ENCODE measurements at places on chromosomes 6 and 20.
A peak's percentile ranks its signal among the peaks of the same experiment; 100 is the strongest.

GRCh38 chr6:33740204-33740608, 6.5 kb downstream of the IP6K3 start:
- DNase-seq = no peak

GRCh38 chr20:35042268-35042667, 50.3 kb downstream of the TRPC4AP start:
- DNase-seq = no peak

DNA sequence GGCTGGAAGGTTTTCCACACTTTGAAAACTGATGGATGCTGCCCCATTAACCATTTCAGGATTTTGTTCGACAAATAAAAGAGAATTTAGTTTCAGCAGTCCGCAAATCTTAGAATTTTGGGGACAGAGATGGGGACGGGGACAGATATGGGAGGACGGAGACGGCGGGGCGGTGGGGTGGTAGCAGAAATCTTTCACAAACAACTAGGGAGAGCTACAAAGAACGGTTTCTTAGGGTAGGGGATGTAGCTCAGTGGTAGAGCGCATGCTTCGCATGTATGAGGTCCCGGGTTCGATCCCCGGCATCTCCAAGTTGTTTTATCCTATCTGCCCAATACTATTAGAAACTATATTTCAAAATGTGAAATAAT, 15.1 kb downstream of the HMGN4 start:
- DNase-seq = peak; percentile 82

DNA sequence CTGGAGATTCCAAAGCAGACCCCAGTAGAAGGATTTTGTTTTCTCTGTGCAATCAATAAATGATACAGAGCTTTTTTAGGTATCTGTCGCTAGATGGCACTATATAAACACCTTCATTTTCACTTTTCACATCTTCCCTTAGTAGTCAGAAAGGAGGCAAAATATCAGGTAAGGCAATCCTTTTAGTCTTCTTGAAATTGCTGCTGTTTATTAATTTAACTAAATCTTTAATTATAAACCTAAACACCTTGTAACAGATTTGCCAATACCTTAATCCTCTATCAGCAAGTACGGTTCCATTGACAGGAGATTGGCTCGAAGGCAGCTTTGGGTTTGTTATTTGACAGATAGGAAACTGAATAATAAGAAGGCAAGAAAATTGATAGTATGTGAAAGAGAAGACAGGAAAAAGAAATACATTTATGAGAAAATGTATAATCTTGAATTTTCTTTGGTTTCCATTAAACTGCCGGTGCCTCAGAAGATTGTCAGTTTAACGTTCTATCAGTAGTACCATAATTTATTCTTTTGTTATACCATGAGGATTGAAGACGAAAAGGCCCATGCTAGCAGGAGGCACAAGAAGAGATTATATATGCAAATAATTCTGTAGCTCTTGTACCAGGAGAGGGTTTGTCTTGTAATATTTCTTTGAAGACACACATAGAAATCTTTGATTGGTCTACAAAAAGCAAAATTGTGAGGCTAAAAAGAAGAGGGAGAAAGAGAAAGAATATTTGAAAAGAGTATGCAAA, 23.5 kb upstream of the IBTK start:
- no peak for DNase-seq

- no peak for DNase-seq
Measured at GRCh38 chr6:45997875-45998506, 17.7 kb downstream of the CLIC5 start.

GRCh38 chr6:97009781-97010492, 85.4 kb downstream of the KLHL32 start:
- DNase-seq = no peak

GRCh38 chr20:7883309-7883708, 56.9 kb downstream of the HAO1 start:
- no peak for DNase-seq

DNA sequence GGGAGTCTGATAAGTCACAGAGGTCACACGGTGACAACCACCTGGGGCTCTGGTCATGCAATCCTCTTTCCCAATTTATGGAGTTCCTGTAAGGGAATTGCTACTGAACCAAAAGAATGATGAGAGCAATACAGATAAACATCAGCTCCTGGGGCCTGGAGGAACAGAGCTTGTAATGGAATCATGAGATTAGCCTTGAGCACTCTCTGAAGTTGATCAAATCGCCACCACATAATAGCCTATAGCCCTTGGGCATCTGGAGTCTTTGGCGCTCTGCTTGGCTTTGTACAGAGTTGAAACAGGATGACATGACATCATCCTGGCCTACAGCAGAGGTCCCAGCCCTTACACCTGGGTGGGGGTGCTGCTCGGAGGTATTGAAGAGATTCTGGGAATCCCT, 154.3 kb upstream of the DTNBP1 start:
- no peak for DNase-seq

GRCh38 chr6:30686009-30686907, at the start of gene PPP1R18:
Gene PPP1R18 (minus strand): TSS chr6:30686645. CDS start chr6:30686018, 627 bp downstream.
- peak; percentile 23 for DNase-seq

DNA sequence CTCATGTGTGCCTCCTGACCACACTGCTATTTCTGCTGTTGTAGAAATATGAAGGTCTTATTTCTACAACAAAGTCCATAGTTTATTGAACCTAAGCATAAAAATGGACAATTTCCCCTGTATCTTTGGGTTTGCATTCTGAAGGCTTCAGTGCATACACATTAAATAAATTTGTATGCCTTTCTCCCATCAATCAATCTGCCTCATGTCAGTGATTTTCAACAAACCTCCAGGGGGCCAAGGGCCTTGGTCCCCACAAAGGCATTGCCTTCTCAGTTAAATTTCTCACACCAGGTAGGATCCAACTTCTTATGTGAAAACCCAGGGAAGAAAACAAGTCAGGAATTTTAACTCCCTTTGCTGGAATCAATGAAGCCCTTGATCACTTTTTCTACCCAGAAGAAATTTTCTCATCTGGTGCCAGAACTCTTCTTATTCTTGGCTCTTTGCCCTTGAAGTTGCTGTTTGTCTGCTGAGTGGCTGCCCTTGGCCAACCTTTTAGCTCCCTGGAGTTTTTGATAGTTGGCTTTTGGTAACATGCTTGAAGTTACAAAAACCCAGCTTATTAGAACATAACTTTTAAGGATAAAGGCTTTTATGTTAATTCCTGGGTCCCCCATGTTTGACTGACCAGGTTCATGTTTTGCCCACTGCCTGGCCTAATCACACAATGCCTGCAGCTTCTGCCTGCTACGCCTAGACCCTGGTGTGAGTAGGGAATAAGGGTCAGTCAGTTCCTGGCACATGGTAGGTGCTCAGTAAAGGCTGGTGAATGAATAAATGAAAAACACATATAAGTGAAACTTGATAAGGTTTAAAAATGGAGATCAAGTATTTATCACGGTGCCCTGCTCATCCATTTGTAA, 37.0 kb downstream of the SHLD1 start:
- no peak for DNase-seq

GRCh38 chr6:12504325-12504966, 212.1 kb upstream of the PHACTR1 start:
- DNase-seq = no peak

GRCh38 chr6:75481936-75482593, 11.5 kb downstream of the FILIP1 start:
- no peak for DNase-seq

- DNase-seq = no peak
Measured at GRCh38 chr6:8215631-8216030, 113.3 kb upstream of the EEF1E1 start.

DNA sequence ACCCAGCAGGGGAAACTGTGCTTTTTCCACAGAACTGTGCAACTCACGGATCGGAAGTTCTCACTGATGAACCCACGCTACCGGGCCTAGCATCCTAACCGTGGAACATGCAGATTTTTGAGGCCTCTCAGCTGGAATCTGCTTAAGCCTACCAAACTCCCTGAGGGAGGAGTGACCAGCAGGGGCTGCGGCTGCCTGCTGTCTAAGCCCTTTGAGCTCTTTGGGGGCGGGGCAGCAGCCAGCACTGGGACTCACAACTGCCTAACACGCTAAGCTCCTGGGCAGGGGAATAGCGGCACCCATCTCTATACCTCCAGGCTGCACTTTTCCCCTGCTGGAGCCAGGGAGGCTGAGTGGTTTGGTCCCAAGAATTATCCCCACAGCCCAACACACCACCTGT, 20.4 kb upstream of the METTL24 start:
- no peak for DNase-seq

GRCh38 chr6:105925706-105926105, 160.4 kb upstream of the PRDM1 start:
- no peak for DNase-seq

DNA sequence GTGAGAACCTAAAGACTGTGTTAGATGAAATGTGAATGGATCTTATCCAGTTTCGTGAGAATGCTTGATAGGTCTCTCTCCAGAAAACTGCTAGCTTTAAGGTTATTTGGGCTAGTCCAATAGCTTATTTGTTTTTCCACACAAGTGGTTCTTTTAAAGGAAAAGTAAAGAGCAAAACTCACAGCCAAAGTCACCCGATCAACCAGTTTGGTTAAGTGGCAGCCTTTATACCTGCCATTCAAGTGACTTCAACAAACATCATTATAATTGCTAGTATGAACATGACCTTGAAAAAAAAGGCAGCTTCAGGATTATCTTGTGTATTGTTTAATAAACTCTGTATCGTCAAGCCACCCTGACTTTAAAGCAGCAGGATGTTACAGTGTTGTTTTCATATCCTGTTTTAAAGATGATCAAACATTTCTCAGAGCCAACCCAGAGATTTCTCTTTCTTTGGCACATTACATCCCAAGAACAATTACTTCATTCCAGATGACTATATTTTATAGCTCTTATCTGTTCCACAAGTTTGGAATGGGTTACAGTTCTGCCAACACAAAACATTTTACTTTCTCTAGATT, 253.4 kb downstream of the EPHA7 start:
- DNase-seq = no peak

DNA sequence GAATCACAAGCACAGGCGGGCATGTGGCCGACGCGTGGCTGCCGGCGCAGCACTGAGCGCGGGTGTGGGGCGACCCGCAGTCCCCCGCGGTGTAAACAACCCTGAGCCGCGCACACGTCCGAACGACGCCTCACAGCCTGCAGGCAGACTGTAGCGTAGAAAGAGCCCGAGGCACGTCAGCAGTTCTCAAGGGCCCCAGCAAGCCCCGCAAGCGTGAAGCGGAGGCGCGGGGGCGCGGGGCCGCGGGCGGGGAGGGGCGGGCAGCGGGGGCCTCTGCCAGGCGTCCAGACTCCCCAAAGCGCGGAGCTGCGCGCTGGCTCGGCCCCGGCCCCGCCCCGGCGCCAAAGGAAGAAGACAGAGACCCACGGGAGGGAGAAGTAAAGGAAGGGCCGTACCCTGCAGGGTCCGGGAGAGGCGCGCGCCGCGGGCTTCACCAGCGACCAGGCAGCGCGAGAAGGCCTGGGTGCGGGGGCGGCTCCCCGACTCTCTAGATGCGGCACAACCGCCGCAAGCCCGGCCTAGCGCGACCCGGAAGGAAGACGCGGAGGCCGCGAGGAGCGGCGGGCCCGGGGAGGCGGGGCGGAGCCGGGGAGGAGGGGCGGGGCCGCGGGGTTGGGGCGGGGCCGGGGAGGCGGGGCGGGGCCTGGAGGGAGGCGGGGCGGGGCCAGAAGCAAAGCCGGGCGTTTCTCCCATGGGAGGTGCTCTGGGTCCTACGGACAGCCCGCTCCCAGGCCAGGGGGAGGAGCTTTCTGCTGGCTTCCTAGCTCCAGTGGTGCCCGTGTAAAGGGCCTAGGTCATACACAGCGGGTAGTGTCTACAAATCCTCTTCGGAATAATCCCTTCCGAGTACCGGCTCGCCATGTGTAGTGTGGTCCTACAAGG, at the start of gene FBXL4:
Gene FBXL4 (minus strand): TSS at position 536 of the 882 bp plus-strand sequence. CDS start 20,958 bp downstream, outside the sequence.
- peak; percentile 86 for DNase-seq

GRCh38 chr6:157240059-157240959, 83.0 kb downstream of the TMEM242 start:
- no peak for DNase-seq

DNA sequence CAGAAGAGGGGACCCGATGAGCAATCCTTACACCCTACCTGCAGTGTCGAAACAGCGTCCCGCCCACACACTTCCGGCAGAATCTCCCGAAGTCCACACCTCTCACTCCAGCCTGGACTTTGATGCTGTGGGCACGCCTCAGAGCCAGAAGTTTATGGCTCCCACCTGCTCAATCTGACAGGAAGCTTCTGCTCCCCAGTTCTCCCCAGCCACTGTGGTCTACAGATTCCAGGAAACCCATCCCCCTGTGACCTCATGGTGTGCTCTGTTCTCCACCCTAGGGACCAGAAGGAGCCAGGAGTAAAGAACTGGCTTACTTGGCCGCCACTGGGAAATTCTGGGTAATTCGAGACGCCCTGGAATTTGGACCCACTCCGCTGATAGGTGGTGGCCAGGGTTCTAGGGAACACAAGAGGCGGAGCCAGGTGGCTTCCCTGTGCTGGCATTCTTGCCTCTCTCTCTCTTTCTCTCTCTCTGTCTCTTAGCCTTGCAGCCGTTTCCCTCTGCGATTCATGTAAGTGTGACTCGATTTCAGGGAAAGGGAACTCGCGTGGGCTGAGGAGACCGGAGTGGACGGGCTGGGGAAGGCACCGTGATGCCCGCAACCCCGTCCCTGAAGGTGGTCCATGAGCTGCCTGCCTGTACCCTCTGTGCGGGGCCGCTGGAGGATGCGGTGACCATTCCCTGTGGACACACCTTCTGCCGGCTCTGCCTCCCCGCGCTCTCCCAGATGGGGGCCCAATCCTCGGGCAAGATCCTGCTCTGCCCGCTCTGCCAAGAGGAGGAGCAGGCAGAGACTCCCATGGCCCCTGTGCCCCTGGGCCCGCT, at the start of gene TRIM15:
Gene TRIM15 (plus strand): TSS at position 457 of the 828 bp plus-strand sequence. CDS start 139 bp downstream, at position 596.
- DNase-seq = no peak

- DNase-seq = no peak
Measured at GRCh38 chr20:62378215-62378614, 8.7 kb upstream of the RPS21 start.

GRCh38 chr6:163327165-163327880, 87.2 kb upstream of the QKI start:
- no peak for DNase-seq
